ENCODE measurements at places on chromosomes 7 and 10. TPM values are rescaled to one million over a fixed set of nuclear protein-coding genes. Genes with fewer than 3 reads are reported as not detected.

GRCh38 chr7:132352800-132353199 is 223.5 kb downstream of the PLXNA4 start:
- no peak for DNase-seq

LDB3 gene
- 1,459 TPM for total RNA-seq

DNA sequence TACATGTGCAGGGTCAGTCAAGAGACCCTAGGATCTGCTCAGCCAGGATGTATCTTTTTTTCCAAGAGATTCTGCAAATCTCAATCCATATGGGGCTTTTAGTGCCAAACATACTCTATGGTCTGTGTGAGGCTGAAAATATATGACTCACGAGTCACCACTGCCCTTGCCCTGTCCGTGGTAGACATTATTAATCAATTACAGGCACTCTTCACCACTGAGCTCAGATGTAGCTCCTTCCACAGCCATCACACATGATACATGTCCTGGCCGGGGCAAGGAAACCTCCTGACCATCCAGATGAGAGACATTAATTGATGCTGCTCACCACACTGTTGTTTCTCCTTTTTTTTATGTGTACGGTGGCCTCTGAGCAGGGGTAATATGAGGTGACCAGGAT is 90.2 kb upstream of the RET start:
- no peak for DNase-seq

HTR5A gene
- not detected for total RNA-seq

DNA sequence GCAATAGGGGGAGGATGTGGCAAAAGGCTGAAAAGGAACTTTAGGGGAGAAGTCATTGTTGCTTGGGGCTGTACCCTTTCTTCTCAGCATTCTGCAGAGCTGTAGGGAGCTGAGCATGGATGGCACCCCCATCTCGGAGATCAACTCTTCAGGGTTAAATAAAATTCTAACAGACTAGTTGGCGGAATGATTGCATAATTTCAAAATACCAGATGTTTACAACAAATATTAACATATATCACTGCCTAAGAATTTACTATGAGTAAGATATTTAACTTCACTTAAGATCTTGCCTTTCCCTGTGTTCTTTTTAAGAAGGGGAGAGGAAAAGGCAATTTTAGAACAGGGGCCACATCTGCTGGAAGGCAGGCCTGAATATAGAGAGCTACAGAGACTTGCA is 509 bp upstream of the OR2F1 start:
- DNase-seq, result no peak

- peak; percentile 82 for DNase-seq
Measured at GRCh38 chr7:42237811-42238541, 967 bp upstream of the GLI3 start.

CALD1 gene
- total RNA-seq, result 118 TPM

DNA sequence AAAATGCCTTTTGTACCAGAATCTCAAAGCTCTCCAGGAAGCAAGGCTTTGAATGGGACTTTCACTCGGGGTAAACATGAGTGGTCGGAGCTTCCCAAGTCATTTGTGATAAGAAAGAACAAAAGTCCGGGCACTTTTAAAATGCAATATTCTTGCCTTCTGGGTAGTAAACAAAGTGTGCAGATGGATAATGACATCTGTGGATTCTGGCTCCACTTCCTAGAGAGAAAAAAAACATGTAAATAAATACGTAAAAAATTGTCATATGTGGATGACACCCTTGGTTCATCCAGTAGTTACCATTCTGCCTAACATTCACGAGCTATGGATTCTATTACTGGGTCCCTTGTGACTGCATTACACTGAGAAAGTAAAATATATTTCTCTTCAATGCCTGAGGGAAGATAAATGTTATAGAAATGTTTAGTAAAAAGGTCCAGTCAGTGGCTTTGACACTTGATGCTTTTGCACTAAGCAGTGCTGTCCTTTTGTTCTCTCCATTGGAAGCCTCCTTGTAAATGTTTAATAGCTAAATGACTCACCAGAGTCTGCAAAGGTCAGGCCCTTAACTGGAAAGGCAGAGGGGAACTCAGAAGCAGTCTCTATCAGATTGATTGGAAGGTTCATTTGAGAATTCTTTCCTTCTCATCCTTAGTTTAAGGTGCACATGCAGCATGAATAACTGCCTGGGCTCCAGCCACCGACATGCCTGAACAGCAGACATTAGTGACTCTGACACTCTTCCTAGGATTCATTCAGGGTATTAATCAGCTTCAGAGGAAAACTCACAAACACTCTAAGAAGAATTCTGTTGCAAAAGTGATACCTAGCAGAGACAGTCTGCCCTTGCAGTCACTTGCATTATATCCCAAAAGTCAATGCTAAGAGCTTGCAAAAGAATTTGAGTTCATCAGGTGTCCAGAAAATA is 11.7 kb upstream of the EDRF1 start:
- DNase-seq, result no peak

DNA sequence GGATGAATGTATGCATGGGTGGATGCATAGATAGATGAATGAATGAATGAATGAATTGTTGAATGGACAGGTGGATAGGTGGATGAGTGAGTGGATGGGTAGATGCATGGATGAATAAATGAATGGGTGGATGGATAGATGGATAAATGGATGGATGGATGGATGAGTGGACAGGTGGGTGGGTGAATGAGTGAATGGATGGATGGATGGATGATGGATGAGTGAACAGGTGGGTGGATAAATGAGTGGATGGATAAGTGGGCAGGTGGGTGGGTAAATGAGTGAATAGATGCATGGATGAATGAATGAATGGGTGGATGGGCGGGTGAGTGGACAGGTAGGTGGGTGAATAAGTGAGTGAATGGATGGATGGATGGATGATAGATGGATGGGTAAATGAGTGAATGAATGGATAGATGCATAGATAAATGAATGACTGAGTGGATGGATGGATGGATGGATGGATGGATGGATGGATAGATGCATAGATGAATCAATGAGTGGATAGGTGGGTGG is 72.6 kb downstream of the MYL10 start:
- DNase-seq, result no peak

GPR15LG gene
- total RNA-seq, result not detected

SCIN gene
- total RNA-seq, result 0.20 TPM

DNA sequence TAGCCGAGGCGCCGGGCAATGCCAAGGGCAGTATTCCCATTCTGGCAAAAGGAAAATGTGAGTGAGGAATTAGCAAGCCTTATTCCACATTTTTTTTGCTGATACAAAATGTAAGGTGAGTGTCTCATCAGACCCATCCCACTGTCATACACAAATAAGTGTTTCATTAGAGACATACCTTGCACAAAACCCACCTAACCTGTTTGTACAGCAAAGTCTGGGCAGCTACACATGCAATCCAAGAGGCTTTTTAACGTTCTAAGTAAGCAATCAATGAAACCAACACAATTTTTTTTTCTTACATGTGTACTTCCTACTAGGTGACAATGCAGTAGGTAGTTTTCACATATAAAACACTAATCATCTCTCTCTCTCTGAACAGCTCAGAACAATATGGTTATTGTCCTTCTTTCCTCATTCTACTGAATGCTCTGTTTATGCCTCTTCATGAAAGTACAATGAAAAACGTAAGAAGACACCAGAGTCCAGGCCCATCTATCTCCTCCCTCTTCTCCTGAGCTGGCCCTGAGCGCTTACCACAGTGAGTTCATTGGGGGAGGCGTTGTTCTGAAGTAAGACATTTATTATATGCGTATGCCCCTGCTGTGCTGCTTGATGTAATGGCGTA is 217.2 kb downstream of the ANK3 start:
- DNase-seq, result no peak

DNA sequence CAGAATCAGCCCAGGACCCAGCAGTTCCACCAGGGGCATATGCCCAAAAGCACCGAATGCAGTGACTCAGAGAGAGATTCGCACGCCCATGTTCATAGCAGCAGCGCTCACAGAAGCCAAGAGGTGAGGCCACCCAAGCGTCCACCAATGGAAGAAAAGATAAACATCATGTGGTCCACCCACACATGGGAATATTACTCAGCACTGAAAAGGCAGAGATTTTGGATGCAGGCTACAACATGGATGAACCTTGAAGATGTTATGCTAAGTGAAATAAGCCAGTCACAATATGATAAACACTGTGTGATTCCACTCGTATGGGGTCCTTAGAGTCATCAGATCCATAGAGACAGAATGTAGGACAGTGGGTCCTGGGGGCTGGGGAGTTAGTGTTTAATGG is 427.4 kb downstream of the DNAJB6 start:
- DNase-seq, result peak; percentile 2

MYH16 gene
- total RNA-seq, result not detected

DNA sequence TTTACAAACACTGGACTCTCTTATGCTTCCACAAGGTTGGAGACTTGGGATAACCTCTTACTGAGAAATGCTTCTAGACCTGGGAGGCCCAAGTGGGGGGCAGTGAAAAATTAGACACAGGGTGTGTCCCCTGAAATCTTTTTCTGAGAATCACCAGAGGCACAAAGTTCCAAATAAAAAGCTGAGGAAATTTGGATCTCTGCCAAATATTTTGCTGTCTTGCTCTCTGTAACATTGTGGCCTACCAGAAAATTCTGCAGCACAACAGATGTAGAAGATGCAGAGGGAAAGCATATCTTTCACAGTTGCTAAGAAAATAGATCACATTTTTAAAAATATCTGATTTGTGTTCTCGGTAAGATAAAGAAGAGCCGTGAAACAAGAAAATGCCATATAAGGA is 849.4 kb downstream of the CCSER2 start:
- DNase-seq, result no peak

DNA sequence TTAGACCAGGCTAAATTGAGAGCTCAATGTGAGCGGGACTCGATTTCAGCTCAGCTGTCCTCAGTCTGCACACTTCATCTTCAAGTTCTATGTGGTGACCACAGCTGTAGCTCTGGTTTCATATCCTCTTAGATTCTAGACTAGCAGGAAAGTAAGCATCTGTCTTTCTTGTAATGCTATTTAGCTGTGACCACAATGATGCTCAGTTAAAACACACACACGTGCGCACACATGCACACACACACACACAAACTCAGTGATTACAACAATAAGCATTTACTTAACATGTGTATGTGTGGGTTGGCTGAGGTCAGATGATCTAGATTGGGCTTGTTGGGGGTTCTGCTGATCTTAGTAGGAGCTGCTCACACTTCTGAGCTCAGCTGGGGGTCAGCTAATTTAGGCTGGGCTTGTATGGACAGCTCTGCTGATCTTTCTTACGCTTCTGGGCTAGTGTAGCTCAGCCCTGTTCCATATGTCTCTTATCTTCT is 82.5 kb downstream of the ZNF365 start:
- no peak for DNase-seq

FKBP6 gene
- not detected for total RNA-seq

DNA sequence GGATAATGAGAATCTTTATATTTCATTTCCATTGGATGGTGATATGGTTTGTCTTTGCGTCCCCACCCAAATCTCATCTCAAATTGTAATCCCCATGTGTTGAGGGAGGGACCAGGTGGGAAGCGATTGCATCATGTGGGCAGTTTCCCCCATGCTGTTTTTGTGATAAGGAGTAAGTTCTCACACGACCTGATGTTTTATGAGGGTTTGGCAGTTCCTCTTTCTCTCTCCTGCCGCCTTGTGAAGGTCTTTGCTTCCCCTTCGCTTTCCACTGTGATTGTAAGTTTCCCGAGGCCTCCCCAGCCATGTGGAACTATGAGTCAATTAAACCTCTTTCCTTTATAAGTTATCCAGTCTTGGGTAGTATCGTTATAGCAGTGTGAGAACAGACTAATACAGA is 59.4 kb downstream of the MTPN start:
- DNase-seq, result no peak

DNA sequence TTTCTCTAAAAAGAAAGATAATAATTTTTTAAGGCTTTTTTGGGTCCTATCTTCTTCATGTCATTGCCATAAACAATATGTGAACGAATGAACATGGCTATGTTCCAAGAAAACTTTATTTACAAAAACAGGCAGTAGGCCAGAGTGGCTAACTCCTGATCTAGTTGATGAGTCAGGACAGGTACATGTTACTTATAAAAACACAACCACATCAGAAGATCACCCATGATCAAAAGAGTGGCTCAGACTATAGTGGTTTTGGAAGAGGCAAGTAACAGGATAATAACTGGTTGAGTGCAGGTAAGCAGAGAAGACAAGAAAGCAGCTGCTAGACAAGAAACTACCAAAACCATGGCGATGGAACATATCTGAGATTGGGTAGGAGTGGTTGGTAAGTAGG is 468.7 kb downstream of the KCNMA1 start:
- DNase-seq, result no peak

GRCh38 chr7:30166841-30167235 is 32.1 kb downstream of the MTURN start:
- no peak for DNase-seq

ASIC3 gene
- 8.6 TPM for total RNA-seq

GRCh38 chr10:132300582-132300981 is 7.2 kb downstream of the STK32C start:
- no peak for DNase-seq

- DNase-seq, result no peak
Measured at GRCh38 chr10:72490951-72491350, 134.9 kb downstream of the MICU1 start.

DNA sequence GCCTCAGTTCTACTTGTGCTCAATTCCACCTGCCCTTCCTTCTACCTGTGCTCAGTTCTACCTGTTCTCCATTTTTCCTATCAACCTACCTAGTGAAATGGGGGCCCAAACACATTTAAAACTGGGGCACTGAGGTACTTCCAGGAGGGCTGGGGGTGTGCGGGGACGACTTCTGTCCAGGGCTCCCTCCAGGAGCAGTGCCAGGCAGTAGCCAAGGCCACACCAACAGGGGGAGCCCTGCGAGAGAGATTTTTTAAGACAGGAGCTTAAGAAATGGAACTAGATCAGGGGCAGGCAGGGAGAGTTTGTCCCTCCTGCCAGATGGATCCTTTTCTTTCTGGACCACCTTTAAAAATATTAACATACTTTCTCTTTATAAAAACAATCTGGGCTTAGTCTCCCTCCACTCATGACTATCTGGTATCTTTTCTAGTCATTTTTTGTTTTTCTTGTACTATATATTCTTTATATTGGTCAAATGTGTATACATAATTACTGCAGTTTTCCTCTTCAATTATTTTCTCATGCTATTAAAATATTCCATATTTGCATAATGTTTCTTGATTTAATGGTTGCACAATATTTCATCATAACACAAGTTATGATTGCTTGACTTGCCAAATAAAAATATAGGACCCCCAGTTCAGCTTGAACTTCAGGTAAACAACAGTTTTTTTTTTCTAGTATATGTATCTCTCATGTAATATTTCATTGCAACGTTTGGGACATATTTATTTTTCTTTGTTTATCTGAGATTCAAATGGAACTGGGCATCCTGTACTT is 47.3 kb upstream of the INSYN2A start:
- peak; percentile 33 for DNase-seq

- DNase-seq, result no peak
Measured at GRCh38 chr7:12800486-12800885, 113.1 kb downstream of the ARL4A start.

DNA sequence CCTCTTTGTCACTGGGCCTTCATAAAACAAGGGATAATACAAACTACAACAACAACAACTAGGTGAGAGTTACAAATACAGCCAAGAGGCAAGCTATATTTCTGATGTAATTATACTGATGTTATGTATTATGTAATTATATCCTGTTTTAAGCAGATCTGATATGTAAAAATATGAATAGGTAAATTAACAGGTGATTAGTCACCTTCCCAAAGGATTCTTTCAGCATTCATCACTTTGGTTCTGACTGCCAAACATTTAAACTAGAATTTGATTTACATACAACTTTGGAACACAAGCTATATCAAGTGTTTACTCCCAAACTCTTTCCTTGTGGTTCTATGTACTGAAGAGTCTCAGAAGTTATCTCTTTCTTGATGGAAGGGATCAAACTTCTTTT is 53.7 kb downstream of the BEND7 start:
- DNase-seq, result no peak
